NCI-H187 treated with DMSO at 0.1 percent for 48 hours (cell line): ENCODE measurements at places on chromosomes 3 and 15.

GRCh38 chr3:184117636-184118035 is 17.5 kb upstream of the EIF2B5 start:
- DNase-seq, result no peak

- no peak for DNase-seq
Measured at GRCh38 chr3:188756241-188756640, 415.5 kb upstream of the TPRG1 start.

DNA sequence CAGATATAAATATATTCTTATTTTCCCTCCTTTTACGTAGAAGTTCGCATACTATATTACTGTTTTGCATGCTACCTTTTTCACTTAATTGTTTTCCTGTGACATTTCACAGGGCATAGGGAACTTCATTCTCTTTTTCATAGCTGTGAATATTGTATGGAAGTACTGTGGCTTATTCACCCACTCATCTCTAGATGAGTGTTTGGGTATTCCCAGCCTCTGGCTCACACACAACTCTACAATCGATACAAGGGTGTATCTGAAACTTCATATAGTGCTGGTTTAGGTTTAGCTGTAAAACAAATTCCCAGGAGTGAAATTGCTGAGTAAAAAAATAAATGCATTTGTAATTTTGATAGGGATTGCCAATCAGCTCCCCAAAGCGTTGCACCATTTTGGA is 55.3 kb upstream of the MAGI1 start:
- DNase-seq, result no peak

GRCh38 chr3:13600950-13601691 is 52.2 kb downstream of the FBLN2 start:
- DNase-seq, result no peak

DNA sequence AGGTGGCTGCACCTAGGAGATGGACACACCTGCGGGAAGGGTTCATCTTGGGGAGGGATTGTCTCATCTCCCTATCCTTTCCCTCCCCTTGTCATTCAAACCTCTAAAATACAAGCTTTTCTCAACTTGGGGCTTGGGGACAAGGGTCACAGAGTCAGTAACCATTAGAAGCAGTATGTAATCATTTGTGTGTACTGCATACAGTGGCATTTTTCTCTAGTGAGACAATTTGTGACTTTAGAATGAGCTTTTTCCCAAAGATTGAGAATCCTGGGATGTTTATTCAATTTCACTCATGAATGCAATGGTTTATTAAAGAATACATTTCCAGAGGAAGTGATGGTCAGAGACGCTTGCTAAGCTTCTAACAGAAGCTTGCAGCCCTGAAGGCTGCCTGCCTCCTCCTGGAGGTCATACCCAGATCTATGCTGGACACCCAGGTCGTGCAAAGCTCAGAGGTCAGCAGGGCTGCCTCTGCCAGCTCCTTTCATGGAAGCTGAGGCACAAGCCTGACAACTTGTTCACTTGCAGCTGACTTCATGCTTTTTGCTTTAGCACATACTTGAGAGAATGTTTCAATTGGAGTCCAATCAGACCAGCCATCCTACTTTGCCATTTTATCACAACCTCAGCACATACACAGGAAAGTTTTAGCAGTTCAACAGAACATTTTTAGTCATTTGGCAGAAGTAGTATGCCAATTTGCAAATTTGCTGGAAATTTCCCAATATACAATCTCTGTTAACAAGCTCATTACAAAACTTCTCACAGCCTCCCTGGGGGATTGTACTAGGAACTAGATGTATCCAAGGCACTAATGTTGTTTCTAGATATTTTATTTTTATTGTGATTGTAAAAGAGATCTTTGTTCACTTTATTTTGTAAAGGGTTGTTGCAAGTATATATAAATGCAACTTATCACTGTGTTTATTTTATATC is 25.6 kb upstream of the ALDH1L1 start:
- DNase-seq, result no peak

DNA sequence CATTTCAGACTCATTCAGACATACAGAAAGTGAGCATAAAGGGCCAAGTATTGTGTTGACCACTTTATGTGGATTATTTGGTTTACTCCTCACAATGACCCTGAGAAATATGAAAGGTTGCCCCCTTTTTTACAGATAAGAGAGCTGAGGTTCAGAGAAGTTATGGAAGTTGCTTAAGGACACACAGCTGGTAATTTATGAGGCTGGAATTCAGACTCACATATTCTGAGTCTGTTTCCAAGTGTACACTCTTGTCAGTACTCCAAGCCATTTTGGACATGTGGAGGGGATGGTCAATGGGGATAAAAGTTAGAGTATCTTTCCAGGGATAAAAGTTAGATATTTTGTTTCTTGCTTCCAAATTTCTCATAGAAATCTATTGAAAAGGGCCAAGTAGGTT is 15.9 kb downstream of the ITPR1 start:
- DNase-seq, result no peak

DNA sequence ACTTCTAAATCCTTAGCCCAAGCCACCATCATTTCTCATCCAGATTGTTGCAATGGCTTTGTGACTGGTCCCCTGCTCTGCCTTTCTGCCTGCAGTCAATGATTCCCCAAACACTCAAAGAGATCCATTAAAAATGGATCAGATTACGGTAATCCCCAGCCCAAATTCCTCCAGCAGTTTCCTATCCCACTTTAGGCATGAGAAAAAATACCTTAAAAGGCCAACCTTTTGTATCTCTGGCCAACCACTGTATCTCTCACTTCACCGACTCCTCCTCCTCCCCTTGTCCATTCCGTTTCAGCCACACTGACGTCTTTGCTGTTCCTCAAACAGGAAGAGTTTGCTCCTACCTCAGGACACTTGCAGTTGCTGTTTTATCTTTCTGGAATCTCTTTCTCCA is 20.9 kb upstream of the IL1RAP start:
- no peak for DNase-seq

DNA sequence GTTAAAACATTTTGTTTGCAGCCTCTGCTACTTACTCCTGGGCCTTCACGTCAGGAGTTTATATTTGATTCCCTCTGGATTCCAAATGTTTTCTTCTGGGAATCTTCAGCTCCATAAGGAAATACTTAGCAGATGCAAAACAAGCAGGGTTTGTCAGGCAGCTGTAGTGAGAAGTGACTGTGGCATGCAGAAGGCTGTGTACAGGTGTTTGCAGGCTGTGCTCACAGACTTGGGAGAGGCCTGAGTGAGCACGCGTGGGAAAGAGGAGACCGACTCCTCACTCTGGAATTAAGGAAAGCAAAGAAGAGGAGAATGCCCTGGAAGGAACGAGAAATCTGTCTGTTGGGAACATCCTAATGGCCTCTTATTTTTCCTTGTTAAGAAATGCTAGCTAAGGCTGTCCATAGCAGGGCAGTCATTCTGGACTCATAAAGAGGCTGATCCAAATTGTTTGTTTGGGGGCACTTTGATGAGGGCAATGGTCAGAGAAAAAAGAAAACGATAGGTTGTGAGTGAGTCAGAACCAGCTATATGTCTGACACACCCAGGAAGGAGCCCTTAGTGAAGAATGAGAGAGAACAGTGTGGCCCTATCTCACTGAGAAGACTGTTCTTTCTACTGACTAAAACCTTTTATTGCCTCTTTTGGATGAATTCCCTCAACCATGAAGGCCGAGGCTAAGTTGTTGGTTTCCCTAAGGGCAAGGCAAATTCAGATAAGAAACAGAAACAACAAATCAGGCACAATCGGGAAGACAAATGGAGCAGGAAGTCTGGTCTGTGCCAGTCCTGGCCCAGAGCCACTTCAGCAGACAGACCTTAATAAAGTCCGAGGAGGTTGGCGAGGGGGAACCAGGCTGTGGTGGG is 82.6 kb downstream of the TGFBR2 start:
- no peak for DNase-seq

DNA sequence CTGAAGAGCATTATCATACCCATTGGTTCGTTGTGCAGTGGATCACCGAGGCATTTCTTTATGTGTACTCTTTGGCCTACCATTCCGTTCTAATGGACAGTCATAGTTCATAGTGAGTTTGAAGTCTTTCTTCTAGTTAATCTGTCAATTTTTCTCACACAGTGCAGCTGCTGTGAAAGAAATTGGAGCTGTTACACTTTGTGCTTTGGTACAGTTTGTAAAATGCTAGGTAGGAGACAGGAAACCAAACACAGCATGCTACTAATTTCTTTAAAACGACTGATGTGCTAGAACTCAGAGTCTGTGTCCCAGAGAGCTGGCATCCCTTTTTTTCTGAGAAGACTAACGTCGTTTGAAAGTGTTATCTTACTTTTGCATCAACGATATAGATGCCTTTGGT is 218.9 kb downstream of the CNTN4 start:
- no peak for DNase-seq

DNA sequence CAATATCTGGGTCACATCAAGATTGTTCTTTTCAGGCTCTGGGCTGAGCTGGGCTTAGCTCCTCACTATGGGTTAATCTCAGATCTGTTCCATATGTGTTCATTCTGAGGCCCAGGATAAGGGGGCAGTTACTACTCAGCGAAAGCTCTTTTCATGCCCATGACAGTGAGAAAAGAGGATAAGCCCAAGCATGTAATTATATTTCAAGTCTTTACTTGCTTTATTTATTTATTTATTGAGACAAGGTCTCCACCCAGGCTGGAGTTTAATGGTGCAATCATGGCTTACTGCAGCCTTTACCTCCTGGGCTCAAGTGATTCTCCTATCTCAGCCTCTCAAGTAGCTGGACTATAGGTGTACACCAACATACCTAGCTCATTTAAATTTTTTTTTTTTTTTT is 44.7 kb upstream of the SELENOK start:
- DNase-seq, result no peak

- no peak for DNase-seq
Measured at GRCh38 chr15:26561130-26561529, 211.7 kb downstream of the GABRB3 start.

DNA sequence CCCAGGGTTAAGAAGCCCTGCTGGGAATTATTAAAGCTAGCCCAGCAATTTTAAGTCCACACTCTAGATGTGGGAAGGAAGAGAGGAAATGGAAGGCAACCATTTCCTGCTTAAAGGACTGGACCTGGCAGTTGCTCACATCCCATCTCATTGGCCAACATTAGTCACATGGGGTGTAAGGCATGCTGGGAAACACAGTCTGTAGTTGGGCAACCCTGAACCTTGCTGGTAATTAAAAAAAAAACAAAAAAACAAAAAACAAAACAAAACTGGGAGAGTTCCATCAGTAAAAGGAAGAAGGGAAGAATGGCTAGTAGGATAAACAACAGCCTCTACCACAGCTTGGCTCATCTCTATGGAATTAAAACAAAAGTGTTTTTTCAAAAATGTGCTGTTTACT is 136.0 kb downstream of the VGLL4 start:
- no peak for DNase-seq

DNA sequence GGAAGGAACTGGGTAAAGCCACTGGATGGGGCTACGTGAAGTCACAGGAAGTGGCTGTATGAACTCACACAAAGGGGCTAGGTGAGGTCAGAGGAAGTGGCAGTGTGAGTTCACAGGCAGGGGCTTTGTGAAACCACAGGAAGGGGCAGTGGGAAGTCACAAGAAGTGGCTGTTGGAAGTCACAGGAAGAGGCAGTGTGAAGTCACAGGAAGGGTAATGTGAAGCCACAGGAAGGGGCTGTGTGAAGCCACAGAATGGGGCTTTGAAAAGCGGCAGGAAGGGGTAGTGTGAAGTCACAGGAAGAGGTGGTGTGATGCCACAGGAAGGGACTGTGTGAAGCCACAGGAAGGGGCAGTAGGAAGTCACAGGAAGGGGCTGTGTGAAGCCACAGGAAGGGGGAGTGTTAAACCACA is 34.6 kb downstream of the GASK1A start:
- no peak for DNase-seq

GRCh38 chr3:61858054-61858453 is 296.7 kb downstream of the PTPRG start:
- no peak for DNase-seq

DNA sequence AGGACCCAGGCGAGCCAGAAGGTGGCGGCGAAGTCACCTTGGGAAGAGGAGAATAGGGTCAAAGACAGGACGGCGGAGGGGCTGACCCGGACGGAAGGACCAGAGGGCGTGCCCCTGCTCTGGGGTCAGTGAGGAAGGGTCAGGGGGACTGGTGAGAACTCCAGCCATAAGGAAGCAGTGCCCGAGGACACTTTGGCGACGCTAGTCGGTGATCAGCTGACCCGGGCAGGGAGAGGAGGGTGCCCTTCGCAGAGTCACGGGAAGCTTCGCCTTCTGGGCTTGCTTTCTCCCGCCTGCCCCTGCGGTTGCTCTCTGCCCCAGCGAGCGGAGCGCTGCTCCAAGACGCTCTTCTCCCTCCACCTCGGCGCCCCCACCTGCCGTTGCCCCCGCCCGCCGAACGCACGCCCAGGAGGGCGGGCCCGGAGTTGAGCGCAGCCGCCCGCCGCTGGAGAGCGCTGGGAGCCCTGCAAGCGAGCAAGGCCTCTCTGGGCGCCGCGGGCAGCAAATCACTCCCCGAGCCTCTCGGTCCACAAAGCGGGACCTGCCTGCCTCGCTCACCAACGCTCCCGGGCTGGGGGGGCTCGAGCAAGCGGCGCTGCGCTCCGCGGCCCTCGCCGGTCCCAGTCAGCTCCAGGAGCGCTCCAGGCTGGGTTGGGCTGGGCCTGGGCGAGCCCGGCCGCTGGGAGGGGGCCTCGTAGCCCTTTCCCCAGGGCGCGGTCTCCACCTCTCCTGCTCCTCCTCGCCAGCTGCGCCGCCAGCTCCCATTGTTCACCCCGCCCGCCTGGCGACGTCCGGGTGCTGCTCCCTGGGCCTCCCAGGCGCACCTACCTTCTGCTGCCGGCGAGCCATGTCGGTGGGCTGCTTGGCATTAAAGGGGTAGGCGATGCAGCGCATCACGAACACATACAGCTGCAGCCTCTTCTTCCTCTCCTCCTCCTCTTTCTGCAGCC is 1.2 kb downstream of the CADPS start:
- DNase-seq, result peak; percentile 22
